Activated naive CD4-positive, alpha-beta T cell (primary cell): ENCODE measurements at places on chromosomes 2 and 18.

DNA sequence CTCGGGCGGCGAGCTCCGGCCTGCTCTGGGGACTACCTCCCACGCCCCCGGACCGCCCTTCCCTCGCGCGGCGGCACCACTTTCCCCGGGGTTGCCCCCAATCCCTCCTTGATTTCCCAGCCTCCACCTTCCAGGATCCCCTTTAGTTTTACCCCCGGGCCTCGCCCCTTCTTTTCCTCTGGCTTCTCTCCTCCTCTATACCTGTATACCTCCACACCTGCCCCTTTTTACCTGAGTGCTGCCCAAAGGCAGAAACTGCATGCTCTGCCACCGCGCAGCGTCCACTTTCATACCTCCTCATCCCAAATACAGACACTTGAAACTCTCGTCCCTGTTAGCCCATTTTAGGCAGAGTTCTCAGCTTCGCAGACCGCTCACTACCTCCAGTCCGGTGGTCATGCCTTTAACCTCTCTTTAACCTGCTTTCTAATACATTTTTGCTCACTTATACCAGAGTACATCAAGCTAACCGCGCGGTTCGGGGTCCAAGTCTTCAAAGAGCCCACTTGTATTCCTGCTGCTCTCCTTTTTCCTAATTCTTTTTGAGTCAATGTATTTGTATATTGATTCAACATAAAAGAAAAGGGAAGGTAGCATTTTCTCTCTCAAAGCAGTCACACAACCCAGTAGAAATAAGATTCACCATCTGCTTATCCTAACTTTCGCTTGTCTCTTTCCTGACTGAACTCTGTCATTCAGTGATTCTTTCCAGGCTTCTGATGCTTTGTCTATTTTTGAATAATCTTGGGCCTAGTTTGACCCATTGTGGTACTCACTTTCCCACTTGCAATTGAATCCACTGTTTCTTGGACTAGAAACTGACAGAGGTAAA is 901 bp downstream of the SPOPL start:
- no peak for DNase-seq

GRCh38 chr18:3607309-3608098 is 157.5 kb downstream of the TGIF1 start:
- no peak for DNase-seq

- DNase-seq: no peak
These were observed 27.0 kb downstream of the TRAPPC12 start for GRCh38 chr2:3406501-3406900.

DNA sequence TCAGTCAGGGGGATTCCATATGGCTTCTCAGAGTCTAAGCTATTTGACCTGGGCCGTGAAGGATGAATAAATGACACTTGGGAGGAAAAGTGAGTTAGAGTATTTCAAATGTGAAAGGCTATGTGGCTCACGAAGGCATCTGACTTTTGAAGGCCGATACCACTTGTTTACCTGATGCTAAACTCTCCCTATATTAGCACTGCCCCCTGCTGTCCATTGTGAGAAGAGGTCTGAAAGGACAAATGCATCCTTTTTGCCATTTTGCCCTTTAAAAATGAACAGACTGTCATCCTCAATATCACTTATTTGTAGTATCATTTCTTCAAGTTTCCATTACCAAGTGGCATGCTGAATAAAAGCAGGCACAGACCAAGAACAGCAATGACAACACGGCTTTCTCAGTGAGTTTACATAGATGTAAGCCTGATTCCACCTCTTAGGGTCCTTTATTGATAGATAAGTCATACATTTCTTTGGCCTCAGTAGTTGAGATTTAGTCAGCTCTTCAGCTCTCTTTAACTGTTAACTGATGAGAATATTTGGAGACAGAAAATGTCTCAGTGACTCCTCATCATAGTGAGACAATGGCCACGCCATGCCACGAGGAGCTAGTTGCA is 40.1 kb downstream of the DOCK10 start:
- DNase-seq: no peak

- no peak for DNase-seq
These were observed 177.1 kb upstream of the HAAO start for GRCh38 chr2:42969231-42970150.

DNA sequence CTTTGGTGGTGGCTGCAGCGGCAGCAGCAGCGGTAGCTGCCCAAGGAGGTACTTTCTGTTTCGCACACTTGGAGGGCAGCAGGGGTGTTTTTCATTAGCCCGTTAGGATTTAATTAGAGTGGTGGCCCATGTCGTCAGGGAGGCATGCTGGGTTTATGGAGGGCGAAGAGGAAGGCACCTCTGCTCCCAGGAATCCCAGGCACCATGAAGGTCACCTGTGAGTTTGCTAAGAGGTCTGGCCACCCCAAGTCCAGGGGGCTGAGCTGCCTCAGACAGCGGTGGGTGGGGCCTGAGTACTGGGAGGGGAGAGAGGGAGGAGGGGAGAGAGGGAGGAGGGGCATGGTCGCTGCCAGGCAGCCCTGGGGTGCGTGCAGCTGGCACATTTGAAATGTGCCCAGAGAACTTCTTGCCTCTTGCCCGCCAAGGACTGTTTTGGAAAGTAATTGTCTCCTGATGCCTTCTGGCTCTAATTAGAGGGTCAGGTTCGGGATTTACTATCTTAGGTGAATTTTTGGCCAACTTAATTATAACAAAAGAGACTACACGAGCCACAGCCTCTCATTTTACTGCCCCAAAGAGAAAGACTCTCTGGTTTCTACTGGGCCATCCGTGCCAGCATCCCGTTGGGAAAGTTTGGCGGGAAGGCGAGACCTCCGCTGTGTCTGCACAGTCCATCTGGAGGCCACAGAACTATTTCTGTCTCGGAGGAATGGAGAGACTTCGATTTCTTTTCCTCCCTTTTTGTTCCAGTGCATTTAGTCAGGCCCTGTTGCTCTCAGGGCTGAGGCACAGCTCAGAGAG is 62.0 kb downstream of the GLI2 start:
- no peak for DNase-seq

- DNase-seq: no peak
These were observed 178.5 kb downstream of the THADA start for GRCh38 chr2:43417300-43417699.
